CD4-positive, alpha-beta T cell treated with Interleukin-4 for 1 hour (primary cell): ENCODE measurements at places on chromosomes 7 and 10.

DNA sequence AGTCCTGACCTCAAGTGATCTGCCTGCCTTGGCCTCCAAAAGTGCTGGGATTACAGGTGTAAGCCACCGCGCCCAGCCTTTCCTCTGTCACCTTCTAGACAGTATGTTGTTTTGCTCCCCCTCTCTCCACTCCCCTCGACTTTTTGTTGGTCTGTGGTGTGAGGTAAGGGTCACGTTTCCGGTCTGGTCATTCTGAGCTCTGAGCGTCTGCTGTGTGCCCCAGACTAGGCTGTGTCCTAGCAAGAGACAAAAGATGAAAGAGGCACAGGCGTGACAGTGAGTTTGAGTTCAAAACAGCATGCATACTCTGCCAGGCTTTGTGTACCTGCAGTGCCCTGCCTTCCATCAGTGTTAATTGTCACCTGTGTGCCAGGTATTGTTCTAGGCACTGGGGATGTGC lies 87.4 kb upstream of the PPIF start:
- DNase-seq: no peak

DNA sequence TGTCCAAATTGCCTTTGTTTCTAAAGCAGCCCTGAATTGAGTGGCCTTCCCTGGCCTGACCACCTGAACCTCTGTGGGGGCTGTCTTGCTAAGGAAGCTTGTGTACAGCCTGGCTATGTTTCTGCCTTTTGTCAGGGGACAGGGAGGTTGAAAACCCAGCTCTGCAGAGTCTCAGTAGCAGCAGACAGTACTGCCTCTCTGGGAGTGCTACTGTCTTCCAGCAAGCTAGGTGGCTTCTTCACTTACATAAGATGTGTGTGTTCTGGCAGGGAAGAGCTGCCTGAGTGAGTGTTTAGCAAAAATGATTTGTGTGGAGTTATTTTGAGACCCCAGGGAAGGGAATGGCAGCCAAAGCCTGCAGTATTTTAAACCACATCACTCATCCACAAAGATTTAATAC lies 57.4 kb downstream of the LRRC4 start:
- no peak for DNase-seq

- no peak for DNase-seq
Measured at GRCh38 chr7:99090771-99091542, 53.0 kb downstream of the SMURF1 start.

- no peak for DNase-seq
Measured at GRCh38 chr7:2735744-2736143, 47.7 kb downstream of the AMZ1 start.
